Activated CD4-positive, alpha-beta T cell treated with anti-CD3 and anti-CD28 coated beads, Interleukin-2, amount 10 ng/mL, durations not matched to agents 7 days and 5 days (primary cell): ENCODE measurements at places on chromosomes 11 and 22. TPM values are rescaled to one million over a fixed set of nuclear protein-coding genes. Genes with fewer than 3 reads are reported as not detected.
A peak's percentile ranks its signal among the peaks of the same experiment; 100 is the strongest.

- DNase-seq: no peak
Observed at GRCh38 chr22:24473284-24473683, 21.8 kb upstream of the UPB1 start.

GRCh38 chr22:46006379-46007002, 29.5 kb upstream of the WNT7B start:
- DNase-seq: peak; percentile 89

GRCh38 chr22:50027639-50028537, 15.3 kb upstream of the IL17REL start:
- DNase-seq: no peak

DNA sequence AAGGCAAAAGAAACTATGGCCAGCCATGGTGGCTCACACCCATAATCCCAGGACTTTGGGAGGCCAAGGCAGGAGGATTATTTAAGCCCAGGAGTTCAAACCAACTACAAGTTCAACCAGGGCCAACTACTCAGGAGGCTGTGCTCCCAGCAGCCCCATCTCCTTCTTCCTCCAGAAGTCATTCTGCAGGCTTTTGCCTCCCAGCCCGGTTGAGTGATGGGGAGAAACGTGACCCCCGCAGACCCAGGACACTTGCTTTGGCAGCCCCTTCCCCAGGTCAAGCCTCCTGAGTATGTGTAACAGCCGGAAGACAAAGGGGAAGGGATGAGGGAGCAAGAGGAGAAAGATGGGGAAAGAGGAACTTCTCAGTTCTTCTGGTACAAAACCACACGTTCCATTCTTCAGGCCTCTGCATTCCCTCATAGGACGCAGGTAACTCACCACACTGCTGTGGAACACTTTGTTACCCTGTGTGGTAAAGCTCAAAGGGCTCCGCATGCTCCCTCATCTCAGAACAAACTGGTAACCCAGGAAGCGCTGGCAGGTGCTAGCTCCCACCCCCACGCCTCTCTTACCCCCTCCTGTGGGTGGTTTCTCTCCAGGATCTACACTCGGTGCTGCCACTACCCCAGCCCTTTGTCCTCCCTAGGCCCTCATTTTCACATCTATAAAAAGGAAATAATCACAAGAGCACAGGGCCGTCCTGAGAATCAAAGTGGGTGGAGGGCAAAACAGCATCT, 4.0 kb downstream of the SULT4A1 start:
- DNase-seq: no peak

GRCh38 chr22:38866024-38866398, 6.0 kb downstream of the CBX6 start:
- no peak for DNase-seq

GRCh38 chr11:86969258-86969657, 14.1 kb upstream of the FZD4 start:
- DNase-seq: no peak

GRCh38 chr22:23777776-23778576, 5.3 kb downstream of the MMP11 start:
- DNase-seq: no peak

DNA sequence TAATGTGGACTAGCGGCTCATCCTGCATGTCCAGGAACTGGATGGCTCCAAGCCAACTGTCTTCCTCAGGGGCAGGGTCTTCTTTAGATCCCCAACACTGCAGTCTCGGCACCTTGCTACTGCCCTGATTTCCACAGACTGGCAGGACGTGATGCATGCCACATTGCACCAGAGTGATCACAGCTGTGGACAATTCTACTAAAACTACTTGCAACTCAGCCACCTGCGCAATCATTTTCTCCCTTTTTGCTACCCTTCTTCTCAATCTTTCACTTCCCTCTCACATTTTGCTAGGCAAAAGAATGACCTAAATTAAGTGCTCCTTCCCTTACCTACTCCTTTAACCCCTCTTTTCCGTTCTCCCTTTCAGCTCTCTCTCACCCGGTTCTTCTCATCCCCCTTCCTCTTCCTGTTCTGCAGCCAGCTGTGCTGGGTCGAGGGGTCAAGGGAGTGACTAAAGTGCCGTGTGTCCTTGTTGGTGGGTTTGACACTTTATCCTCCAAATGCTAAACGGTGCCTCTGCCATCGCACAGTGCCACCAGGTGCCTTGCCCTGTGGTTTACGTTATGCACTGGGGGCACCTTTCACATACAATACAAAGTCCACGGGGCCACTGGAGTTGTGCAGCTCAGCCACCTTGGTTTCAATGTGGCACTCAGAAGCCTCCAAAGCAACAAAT, 11.5 kb upstream of the PEX26 start:
- no peak for DNase-seq

- DNase-seq: no peak
Observed at GRCh38 chr22:19120829-19121630, 1.2 kb downstream of the DGCR2 start.

GRCh38 chr11:72586321-72587090, 87.7 kb downstream of the PDE2A start:
- DNase-seq: no peak

- DNase-seq: no peak
Observed at GRCh38 chr22:49971232-49972162, 10.9 kb downstream of the PIM3 start.

GRCh38 chr11:14687943-14688627, 44.5 kb downstream of the PDE3B start:
- no peak for DNase-seq

- no peak for DNase-seq
Observed at GRCh38 chr11:63920126-63920938, 3.4 kb upstream of the RCOR2 start.

The CARD18 gene
- total RNA-seq: not detected

The ISX gene
- not detected for total RNA-seq

The NELL1 gene
- not detected for total RNA-seq

The ZP1 gene
- total RNA-seq: not detected

The PATE1 gene
- not detected for total RNA-seq

The OR4B1 gene
- total RNA-seq: not detected

The OR6A2 gene
- not detected for total RNA-seq
